ENCODE measurements at places on chromosomes 16 and 17.

- peak; percentile 66 for DNase-seq
Observed at GRCh38 chr17:37490022-37490587, 414 bp downstream of the DUSP14 start.

- DNase-seq: no peak
Observed at GRCh38 chr17:36124879-36125824, 21.5 kb downstream of the CCL4 start.

DNA sequence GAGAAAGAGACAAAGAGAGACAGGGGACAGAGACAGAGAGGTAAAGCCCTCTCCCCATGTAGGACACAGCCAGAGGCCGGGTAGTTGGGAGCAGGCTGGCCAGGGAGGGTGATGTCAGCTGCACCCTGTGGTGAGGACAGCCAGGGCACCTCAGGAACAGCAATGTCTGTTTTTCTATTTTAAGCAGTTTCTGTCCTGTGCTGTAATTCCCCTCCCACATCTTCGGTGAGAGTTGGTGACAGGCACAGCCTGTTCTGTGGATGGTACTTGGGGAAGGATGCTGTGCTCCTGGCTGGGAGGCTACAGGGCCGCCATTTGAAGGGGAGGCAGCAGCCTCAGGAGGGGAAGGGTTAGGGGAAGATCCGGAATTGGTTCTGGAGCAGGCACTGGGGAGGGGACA lies 163.5 kb downstream of the SDK2 start:
- no peak for DNase-seq

DNA sequence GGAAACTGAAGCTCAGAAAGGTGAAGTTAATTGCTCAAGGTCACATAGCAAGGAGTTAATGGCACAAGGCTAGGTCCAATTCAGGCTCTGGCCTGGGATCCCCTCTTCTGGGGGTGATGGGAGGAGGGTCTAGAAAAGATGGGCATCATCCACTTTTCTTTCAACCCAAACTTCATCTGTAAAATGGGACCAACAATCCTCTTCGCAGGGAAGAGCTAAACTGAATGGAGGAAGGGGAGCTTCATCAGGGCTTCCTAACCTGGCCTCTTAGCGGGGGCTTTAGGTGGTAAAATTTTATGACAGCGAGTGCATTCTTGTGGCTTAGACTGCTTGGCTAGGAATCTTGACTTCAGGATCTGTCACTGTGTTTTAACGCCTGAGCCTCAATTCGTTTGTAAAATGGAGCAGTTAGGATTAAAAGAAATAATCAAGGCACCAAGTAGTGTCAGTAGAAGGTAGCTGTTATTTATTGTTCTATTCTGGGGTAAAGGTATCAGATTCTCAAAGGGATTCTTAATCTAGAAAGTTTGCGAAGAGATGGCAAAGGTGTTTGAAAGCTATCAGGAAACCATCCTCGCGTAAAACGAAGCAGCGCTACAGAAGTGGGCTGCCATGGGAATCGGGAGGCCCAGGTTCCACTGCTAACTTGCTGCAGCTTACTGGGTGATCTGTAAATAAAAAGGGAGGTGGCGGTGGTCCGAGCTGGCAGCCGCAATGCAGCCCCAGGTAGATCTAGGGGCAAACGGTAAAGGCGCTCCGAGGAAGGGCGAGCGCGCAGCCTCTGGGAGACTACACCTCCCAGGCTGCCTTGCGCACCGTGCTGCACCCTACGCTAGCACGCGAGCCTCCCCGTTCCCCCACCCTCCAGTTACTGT lies 1.5 kb upstream of the SRCAP start:
- no peak for DNase-seq

DNA sequence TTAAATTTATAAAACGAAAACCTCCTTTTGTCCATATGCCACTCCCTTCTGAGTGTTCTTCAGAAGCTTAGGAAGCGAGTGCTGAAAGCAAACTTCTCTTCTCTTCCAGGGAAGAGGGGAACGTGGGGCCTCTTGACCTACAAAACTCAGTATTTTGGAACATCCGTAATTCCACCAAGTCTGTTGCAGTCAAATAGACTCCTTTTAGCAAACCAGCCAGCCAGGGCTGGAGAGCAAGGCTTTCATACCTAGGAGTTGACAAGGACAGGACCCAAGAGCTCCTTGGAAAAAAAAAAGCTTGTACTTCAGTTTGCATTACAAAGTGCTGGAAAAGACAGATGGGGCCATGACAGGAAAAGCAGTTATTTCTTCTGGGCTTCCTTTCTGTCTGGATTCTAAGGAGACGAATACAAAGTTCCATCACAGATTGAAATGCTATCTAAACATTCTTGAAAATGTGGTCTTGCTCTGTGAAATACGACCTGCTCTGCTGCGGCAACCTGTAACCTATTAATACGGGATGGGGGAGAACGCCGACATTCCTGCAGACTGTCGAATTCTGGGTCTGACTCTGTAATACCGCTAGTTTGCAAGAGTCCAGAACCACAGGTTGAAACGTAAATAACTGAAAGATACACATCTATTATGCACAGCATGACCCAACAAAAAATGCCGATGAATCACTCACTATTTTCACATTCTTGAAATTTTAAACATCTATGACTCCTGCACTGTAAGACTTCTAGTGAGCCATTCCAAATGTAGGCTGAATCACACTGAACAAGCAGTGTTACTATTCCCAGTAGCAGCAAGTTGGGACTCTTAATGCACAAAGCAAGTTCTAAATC lies 20.6 kb downstream of the VPS53 start:
- DNase-seq: no peak

- DNase-seq: no peak
Observed at GRCh38 chr16:86078121-86078600, 179.2 kb downstream of the IRF8 start.

- no peak for DNase-seq
Observed at GRCh38 chr16:183005-183404, 2.7 kb downstream of the HBQ1 start.

- no peak for DNase-seq
Observed at GRCh38 chr17:76161619-76162266, 20.7 kb upstream of the FOXJ1 start.

GRCh38 chr17:34361478-34362061 lies 1.5 kb downstream of the CCL1 start:
- DNase-seq: peak; percentile 80

- no peak for DNase-seq
Observed at GRCh38 chr16:25260416-25260815, 2.8 kb upstream of the ZKSCAN2 start.

DNA sequence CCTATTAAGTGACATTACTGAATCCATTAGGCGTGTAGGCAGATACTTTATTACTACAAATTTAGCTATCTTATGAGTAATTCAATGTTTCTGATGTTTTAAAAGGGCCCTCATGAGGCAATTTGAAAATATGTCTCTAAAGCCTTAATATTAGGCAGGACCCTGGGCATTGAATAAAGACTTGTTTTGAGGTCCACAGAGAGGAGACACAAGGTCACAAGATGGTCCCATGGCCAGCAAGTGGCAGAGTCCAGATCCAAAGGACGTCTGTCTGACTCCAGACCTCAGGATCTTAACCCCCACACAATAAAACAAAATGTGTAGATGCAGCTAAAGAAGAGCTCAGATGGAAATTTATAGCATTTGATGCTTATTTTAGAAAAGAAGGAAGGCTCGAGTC lies 31.9 kb upstream of the HEATR6 start:
- no peak for DNase-seq

- DNase-seq: no peak
Observed at GRCh38 chr17:33112763-33113162, 121.1 kb downstream of the SPACA3 start.

DNA sequence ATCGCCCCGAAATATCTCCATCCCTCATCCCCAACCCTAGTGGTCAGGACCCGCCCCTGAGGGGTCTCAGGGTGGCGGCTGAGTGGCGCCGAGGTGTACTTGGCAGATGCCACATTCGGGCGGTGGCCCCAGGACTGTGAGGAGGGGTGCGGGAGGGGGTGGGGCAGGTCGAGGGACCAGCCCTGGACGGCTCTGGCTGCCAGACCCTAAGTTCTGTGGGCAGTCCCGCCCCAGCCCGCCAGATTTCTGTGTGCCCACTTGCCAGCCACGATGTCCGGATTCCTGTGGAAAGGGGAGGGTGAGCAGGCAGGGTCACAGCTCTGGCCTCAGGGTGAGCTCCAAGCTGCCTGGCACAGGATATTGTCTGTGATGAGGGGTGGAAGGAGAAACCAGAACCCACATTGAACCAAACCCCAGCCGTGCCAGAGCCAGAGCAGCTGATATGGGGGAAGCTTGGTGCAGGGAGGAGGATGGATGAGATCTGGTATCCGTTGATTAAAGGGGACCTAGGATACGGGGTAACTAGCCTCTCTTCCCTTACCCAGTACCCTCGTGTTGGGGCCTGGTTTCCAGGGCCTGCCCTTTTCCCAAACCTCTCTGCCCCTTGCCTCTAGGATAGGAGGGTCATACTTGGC lies 1.1 kb upstream of the CHAD start:
- DNase-seq: no peak

- DNase-seq: no peak
Observed at GRCh38 chr16:50035468-50035992, 10.5 kb downstream of the CNEP1R1 start.

GRCh38 chr17:13765701-13766100 lies 164.0 kb upstream of the HS3ST3A1 start:
- DNase-seq: no peak

- no peak for DNase-seq
Observed at GRCh38 chr17:17818088-17818526, 18.7 kb downstream of the SREBF1 start.

DNA sequence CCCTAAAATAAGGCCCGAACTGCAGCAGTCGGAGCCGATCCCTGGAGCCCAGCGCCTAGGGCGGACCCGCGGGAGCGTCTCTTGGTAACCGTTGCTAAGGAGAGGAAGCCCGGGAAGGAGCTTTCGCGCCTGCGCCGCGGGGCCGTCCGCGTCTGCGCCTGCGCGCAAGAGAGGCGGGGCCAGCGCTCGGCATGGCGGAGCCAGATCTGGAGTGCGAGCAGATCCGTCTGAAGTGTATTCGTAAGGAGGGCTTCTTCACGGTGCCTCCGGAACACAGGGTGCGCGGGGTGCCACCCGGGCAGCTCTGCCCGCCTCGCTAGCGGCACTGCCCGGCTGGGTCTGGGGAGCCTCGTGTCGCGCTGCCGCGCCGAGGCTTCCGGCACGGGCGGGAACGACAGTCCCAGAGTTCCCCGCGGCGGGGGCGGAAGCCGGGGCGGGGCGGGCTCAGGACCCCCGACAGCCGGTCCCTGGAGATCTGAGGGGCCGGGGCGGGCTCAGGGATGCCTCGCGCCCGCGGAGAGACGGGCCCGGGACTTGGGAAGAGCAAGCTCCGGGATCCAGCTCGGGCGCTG lies at the start of gene CDK10:
Gene CDK10, plus strand, starts transcription at position 170 of the 572 bp plus-strand sequence. Its CDS starts 22 bp downstream, at position 192.
- peak; percentile 94 for DNase-seq

DNA sequence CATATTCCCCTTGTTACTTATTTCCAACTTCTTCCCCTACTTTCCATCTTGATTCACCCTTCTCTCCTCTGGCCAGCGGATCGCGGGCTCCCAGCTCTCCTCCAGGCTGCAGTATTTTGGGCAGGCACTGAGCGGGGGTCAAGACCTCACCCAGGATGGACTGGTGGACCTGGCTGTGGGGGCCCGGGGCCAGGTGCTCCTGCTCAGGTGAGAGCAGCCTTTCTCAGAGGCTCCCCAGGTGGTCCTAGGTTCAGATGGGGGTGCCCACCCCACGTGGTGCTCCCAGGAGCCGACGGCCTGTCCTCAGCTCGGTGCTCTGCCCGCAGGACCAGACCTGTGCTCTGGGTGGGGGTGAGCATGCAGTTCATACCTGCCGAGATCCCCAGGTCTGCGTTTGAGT lies 16.0 kb downstream of the ITGAX start:
- DNase-seq: no peak

GRCh38 chr16:20853981-20854620 lies 46.1 kb downstream of the DCUN1D3 start:
- no peak for DNase-seq

DNA sequence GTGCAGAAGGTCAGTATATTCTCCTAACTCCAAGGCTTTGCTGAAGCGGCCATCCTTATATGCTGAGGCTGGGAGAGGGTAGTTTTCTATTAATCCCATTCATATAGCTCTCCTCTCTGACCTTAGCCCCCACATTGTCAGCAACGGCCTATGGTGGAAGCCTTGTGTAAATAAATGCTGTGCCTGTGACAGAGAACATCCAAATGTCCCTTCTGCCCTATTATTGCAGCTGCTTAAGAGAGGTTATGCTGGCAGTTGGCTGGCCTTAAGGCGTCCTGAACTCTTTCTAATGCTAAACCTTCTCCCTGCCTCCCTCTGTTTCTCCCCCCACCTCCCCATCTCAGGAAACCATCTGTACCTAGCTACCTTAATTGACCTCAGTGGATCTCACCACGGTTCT lies 53.6 kb downstream of the ARHGAP44 start:
- DNase-seq: no peak

DNA sequence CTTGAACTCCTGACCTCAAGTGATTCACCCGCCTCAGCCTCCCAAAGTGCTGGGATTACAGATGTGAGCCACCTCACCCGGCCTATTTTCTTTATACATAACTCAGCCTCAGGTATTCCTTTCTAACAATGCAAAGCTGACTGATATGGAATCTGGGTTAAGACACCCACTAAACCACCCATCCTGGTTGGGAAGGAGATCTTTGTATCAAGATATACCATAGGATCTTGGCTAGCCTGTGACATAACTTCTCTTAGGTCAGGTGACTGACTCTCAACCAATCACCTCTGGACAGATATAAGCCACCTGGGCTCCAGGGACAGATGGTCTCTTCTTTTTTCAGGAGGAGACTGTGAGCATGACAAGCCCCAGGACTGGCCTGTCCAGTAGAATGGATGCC lies 51.2 kb upstream of the NKD1 start:
- DNase-seq: no peak

DNA sequence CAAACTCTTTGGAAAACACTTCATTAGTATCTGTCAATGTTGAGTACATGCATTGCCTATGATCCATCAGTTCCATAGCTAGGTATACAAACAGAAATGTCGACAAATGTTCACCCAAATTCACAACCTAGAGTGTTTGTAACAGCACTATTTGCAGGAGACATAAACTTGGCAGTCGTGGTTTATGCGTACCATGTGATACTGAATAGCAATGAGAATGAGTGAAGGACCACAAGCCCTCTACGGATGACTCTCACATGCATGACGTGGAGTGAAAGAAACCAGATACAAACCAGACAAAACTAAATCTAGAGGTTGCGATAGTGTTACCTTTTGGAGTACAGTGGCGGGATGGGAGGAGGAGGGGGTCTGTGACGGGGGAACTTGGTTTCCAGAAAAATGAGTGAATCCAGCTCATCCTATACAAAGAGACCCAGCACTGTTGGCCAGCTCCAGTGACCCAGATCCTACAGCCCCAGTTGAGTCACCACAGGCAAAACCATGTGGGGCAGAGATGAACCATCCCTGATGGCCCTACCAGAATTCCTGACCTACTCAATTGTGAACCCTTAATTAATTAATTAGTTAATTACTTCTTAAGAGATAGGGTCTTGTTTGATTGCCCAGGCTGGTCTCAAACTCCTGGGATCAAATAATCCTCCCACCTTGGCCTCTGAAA lies 15.9 kb upstream of the ULK2 start:
- no peak for DNase-seq

GRCh38 chr16:77860953-77861352 lies 72.6 kb downstream of the VAT1L start:
- no peak for DNase-seq

- DNase-seq: no peak
Observed at GRCh38 chr16:85673529-85674417, 15.0 kb downstream of the GINS2 start.

Data from neuronal stem cell (in vitro differentiated cells).